ENCODE measurements at places on chromosomes 6 and 20.

GRCh38 chr6:129865013-129865412 is 3.9 kb upstream of the TMEM244 start:
- peak; percentile 13 for DNase-seq

GRCh38 chr20:57392512-57393271 is 1.5 kb downstream of the RBM38 start:
- DNase-seq: peak; percentile 38

DNA sequence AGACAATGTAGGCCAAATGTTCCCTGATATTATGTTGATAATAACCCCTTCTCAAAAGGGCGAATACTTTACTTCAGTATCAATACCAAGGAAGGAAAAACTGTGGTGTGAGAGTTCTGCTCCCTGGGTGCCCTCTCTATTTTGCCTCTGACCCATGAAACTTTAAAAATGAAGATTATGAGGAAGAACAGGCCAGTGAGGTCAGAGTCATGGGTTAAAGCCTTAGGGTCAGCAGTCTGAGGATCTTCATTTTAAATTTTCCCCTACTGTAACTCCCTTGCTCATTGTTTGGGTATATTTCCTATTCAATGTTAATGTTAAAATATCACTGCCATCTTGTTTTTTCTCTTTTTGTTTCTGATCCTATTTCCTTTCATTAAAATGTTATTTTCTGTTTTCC is 47.9 kb downstream of the PRKN start:
- DNase-seq: no peak

- DNase-seq: no peak
These were observed 539.7 kb upstream of the MARCKS start for GRCh38 chr6:113317442-113317841.

- DNase-seq: no peak
These were observed 52.3 kb upstream of the HFE start for GRCh38 chr6:26034905-26035304.

DNA sequence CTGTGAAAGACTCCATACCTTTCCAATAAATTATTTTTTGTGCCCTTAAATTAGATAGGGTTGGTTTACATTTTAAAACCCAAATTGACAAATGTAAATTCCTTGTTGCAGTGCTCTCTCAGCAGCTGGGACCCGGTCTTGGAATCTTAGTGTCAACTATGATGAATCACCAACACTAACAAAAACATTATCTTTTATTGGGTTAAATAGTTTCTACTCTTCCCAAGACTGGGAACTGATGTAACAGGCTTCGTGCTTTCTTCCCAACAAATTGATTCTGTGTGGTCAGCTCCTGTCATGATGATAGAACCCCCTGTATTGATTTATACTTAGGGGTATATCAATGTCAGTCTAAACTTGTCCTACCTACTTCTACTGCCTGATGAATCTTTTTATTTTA is 23.2 kb upstream of the AHI1 start:
- no peak for DNase-seq

DNA sequence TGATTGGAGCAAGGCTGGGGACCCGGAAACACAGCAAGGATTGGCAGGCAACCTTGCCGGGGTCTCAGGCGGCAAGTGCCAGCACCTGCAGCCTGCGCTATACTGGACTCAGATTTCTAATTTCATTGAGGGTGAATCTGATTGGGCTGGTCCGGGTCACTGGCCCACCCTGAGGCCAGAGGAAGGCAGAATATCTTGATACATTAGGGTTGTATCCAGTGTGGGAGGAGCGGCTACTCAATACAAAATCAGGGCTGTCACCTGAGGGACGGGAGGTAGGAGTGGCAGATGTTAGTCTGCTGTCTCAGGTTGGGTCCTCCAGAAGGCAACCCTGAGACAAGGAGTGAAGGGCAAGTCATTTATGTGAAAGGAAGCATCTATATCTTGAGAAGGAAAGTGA is 40.7 kb downstream of the BFSP1 start:
- DNase-seq: no peak

DNA sequence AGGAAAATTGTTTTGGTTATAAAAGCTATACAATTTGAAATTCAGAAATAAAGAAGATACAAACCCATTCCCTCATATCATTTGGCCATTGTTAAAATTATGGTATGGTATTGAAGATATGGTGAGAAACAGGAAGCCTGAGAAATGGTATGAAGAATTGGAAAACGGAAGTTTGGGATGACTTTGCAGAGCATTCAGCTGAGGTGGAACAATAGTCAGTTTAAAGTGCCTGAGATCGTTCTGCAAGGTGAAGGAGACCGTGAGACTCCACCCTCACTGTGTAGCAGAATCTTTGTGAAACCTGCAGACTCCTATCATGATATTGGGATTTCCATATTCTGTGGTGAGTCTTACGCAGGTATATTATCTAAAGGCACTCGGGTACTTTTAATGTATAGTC is 97.3 kb downstream of the ADGRB3 start:
- no peak for DNase-seq

DNA sequence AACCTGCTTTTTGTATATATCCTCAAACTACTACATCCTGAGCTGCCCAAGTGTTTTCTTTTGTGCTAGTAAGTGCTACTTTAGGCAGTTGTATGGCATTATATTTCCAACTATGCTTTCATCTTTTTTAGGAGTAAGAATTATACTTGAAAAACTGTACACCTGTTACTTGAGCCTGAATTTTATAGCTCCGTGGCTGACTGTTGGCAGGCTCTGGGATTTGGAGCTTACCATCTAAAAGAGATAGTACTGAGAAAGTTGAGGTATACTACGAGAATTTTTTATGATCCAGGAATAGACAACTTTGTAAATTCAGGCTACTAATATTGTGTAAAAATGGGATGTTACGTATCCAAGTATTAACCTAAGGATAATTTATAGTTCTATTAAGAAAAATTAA is 32.4 kb downstream of the RNF217 start:
- no peak for DNase-seq

GRCh38 chr6:154754152-154754551 is 20.9 kb downstream of the SCAF8 start:
- peak; percentile 48 for DNase-seq

DNA sequence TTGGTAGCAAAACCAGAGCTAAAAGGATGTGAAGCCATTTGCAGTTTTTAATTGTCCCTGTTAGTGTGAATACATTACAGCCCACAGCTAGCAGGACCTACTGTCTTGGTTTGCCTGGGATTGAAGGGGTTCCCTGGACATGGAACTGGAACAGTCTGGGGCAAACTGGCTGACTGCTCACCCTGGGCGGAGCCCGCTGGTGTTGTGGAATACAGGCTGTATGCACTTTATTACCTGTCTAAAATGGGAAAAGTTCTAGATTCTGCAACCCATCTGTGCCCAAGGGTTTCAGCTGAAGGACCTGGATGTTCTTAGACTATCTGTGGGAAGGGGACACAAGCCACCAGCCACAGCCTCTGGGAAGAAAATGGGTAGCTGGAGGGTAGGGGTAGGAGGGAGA is 12.2 kb upstream of the CDKN1A start:
- no peak for DNase-seq

DNA sequence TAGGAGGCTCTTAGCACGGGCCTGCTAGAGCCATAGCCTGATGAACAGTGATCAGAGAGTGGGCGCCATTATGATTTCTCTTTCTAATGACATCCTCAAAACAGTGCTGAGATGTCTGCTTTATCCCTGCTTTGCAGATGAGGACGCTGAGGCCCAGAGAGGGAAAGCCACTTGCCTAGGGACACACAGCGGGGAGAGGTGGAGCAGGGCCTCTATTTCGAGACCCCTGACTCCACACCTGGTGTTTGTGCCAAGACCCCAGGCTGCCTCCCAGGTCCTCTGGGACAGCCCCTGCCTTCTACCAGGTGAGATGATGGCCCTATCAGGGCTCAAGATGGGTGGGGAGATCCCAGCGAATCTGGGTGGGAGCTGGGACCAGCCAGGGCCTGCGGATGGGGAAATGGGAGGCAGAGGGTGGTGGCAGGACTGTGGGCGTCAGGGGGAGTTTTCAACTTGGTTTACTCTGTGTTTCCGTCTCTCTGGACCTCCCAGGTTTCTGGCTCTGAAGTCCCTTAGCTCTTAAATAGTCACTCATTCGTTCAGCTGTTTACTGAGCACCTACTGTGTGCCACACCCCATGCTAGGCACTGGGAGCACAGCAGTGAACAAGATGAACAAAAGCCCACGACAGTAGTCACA is 36.7 kb downstream of the SRC start:
- DNase-seq: no peak

DNA sequence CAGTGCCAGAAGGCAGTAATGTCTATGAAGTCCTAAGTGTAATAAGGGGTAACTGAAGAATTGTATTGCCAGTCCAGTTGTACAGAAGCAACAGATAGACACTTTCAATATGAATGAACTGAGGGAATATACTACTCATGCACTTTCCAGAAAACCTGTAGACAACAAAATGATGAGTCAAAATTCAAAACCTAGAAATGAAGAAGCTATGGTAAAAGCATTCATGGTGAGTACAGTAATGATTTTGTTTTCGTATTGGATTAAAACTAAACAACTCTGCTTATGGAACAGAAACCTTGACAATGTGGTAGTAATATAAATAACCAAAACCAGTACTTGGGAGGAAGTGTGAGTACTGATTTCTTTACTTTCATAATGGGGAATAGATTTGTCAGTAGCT is 35.0 kb downstream of the ARMC2 start:
- DNase-seq: no peak

DNA sequence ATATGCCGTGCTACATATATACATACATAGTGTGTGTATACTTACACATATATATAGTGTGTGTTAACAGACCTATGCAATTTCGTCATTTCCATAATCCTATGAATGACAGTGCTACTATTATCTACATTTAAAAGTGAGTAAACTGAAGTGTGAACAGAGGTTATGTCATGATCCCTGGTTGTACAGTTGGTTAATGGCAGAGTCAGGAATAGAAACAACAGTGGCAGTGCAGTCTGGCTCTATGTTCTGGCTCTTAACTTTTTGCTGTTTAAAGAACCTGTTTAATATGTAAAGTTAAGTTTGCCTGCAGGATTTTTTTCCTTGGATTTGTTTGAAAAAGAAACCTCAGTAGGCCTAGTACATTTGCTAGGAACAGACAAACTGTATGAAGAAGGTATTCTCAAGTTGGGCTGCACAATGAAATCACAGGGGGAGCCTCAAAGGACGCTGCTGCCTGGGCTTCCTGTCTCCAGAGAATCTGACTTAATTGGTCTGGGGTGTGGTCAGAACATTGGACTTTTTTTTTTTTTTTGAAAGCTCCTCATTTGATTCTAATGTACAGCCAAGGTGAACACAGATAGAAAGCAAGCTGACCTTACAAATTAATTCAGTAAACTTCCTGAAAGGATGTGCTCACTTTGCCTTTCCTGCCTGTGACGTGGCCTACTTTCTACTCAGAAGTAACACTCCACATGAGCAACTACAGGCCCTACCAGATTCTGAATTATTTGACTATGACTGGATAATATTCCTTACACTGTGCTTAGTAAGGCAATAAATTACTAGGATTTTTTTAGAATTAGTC is 29.4 kb downstream of the PLCB1 start:
- peak; percentile 7 for DNase-seq

- DNase-seq: peak; percentile 40
These were observed 914 bp upstream of the RANBP9 start for GRCh38 chr6:13712599-13712898.

DNA sequence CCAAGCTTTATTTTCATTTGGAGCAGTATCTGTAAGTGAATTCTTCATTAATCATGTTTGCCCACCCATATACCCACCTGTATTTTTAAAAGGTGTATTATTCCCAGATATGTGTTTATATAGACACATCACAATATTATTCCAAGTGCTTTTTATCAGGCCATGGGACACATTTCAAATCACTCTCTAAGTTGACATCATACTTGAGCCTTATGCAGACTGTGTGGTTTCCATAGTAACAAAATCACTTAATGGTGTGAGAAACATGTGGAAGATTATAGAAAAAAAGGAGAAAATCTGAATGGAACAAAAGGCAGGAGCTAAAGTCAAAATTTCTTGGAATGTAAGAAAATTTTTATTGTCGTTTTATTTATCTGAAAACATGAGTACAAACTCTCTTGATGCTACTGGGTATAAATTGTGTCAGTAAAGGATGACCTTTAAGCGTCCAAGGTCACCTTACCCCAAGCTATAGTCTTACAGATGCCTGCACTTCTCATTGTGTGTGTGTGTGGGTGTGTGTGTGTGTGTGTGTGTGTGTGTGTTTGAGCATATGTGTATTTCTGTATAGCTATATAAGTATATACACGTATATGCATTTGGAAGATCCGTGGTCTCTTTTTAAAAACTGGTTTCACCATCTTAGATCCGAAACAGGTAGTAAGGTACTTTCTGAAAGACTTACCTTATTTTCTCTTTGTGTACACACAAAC is 79.8 kb upstream of the CCN6 start:
- peak; percentile 24 for DNase-seq

GRCh38 chr6:164870164-164870563 is 439.2 kb downstream of the C6orf118 start:
- no peak for DNase-seq

- DNase-seq: no peak
These were observed 63.0 kb downstream of the ITCH start for GRCh38 chr20:34426026-34426425.

GRCh38 chr6:160426136-160426535 is 78.0 kb downstream of the SLC22A3 start:
- no peak for DNase-seq

DNA sequence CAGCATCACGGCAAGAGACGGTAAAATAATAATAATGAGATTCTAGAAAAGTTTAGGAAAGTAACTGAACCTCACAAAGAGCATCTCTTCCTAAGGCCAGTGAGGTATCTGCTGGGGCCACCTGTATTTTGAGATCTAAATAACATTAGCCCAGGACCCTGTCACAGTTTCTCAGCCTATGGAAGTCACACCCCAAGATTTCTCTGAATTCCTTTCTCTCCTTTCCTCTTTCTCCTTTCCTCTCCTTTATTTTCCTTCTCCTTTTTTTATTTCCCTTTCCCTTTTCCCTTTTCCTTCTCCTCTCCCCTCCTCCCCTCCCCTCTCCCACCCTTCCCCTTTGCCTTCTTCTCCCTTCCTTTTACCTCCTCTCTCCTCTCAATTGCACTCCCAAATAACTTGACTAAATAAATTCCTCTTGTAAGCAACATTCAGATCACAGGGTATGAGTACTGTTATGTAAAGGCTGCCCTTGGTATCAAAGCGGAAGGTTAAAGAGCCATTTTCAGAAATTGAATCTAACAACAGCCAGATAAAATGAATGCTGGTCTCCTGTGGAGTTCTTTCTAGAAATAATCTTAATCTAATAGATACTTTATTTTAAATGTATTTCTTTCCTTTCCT is 506.2 kb downstream of the EPM2A start:
- no peak for DNase-seq
